SHP77 treated with DMSO at 0.1 percent for 48 hours (cell line): ENCODE measurements at places on chromosomes 2 and 18.

GRCh38 chr2:225140723-225141122 is 98.5 kb upstream of the DOCK10 start:
- no peak for DNase-seq

DNA sequence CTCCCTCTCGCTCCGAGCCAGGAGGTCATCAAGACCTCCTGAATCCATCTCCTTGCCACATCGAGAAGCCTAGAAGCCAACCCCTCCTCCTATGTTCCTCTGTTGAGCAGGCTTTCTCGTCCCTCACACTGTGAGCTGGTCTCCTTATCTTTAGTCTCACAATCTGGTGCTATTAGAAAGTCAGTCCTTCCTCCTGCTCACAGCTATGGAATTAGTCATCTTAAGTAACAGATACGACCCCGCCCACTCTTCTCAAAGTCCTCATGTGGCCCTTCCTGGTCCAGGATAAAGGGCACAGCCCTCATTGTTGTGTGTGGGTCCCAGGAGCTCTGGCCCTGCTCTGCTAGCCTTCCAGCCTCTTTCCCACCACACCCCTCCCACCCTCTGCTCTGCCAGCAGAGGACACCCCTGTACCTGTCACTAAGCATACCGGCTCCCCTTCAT is 41.4 kb upstream of the TRIB2 start:
- no peak for DNase-seq

- no peak for DNase-seq
Measured at GRCh38 chr2:127640082-127641072, 5.6 kb upstream of the GPR17 start.

DNA sequence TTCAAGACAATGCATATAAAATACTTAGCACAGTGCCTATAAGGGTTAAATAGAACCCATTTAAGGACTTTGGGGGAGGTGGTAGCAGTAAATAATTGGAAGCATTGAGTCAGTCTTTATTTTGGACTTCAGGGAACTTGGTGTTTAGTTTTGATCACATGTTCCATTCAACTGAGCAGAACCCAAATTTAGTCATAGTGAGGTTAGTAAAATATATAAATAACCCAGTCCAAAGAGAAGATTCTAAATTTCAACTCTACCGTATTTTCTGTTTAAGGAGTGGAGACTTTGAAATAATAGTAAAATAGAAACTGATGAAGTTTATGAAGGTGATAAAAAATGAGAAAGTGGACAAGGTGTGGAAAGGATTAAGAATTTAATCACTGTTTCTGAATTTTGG is 19.7 kb downstream of the TWSG1 start:
- DNase-seq = no peak
